SW480 (cell line): ENCODE measurements at places on chromosomes 3 and 15.

GRCh38 chr15:39597751-39598185 is 16.9 kb downstream of the THBS1 start:
- no peak for DNase-seq

GRCh38 chr3:137511655-137512054 is 252.5 kb upstream of the SOX14 start:
- DNase-seq = no peak

DNA sequence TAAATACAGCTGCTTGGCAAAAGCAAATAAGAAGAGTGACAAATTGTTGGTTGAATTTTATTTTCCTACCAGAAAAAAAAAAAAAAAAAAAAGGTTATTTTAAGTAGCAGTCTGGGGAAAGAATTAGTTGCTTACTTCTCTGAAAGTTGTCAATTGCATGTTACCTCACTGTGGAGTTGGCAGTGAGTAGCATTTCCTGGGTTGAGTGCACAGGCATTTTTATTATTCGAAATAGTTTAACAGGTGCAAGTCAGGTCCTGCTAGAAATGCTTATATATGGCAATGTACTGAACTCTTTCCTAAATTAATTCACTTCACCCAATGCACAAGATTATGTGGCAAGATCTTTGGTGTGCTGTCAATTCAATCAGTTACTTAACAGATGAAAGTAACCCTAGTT is 680.6 kb downstream of the EPHA3 start:
- DNase-seq = no peak

- DNase-seq = no peak
These were observed 235.2 kb downstream of the GREM1 start for GRCh38 chr15:32952901-32953532.

GRCh38 chr3:77256584-77257503 is 216.9 kb downstream of the ROBO2 start:
- DNase-seq = no peak
